ENCODE measurements at places on chromosomes 4 and X. TPM values are rescaled to one million over a fixed set of nuclear protein-coding genes. Genes with fewer than 3 reads are reported as not detected.

Gene RGS12
- 27.6 TPM for total RNA-seq

Gene ARHGAP36
- not detected for total RNA-seq

Gene FGF2
- 50.9 TPM for total RNA-seq

Gene SERPINA7
- not detected for total RNA-seq

Gene BST1
- total RNA-seq = 25.9 TPM

Data from omental fat pad (tissue), 4 donors.